ENCODE measurements at places on chromosomes 1 and 21. TPM values are rescaled to one million over a fixed set of nuclear protein-coding genes. Genes with fewer than 3 reads are reported as not detected.

GRCh38 chr1:206557636-206558473, 50.5 kb downstream of the RASSF5 start:
- no peak for DNase-seq

GRCh38 chr1:243598433-243598832, 251.6 kb downstream of the AKT3 start:
- DNase-seq = no peak

Gene SPRR2G
- not detected for total RNA-seq

Gene NLRP3
- total RNA-seq = 7.0 TPM

Measured in aorta (tissue), 5 donors.